ENCODE measurements at places on chromosomes 7 and 10.

GRCh38 chr7:3179456-3179855, 121.6 kb upstream of the SDK1 start:
- DNase-seq: no peak

- DNase-seq: no peak
Observed at GRCh38 chr10:277963-278362, 142.7 kb downstream of the ZMYND11 start.

DNA sequence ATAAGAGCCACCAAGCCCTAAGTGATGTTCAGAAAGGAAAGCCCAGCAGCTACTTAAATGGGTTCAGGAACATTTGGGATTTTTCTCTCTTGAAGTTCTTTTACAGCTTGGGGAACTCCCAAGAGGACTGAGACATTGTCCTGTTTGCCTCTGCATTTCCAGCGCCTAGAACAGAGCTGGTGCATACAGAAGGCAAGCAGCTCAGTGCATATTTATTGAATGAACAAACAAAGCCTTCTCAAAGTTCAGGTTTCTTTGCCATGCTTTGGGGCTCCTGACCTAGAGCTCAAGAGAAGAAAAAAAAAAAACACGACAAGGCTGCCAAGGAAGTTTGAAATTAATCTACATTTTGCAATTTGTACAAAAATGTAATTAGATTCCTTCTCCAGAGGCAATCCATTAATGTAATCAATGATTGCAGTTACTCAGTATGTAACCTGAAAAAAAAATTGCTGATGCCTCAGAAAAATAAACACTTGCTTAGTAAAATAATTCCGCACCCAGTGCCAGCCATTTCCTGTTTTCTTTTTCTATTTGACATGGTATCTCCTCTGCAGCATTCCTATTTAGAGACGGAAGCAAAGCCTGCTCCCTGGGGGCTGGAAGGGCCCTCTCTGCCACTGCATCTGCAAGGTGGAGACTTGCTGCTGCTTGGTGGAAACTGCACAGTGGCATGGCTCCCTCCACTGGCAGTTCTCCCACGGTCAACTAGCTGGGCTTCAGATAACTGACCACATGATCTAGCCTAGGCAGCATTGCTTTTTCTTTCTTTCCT, 157.3 kb downstream of the TMEM178B start:
- no peak for DNase-seq

GRCh38 chr10:59805014-59805413, 51.8 kb upstream of the MRLN start:
- DNase-seq: no peak

DNA sequence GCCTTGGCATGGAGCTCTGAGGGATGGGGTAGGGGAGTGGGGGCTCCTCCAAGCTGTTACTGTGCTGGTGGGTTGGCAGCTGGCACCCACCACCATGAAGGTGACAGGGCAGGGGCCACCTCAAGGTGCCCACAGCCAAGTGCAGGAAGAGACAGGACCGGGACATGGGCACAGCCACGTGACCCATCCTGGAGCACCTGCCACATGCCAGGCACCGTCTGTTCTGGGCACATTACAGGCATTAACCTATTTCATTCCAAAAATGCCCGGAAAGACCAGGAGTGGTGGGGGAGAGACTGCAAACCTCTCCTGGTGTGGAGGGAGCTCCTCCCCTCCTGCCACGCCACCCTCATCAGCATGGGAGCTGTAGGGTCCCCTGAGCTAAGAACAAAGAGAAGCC, 56.7 kb downstream of the CAMK2B start:
- no peak for DNase-seq

DNA sequence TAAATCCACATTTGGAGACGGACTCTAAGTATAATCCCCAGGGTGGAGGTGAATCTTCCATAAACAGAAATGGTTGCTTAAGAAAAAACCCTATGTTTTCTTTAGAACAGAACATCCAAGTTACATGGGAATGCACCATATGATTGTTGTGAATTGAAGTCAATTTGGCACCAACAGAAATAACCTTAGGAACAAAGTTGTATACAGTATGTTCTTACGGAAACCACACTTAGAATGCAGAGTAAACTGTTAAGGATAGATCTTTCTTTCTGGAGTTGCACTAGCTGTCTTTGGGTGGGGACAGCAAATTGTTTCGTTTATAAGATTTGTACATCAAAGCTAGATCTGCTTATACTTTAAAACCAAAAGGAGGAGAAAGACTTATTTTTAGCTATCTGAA, 316.4 kb downstream of the PTEN start:
- no peak for DNase-seq

GRCh38 chr10:109960682-109961081, 37.4 kb upstream of the XPNPEP1 start:
- DNase-seq: no peak

GRCh38 chr7:100413889-100414288, 14.6 kb downstream of the ZCWPW1 start:
- DNase-seq: no peak

DNA sequence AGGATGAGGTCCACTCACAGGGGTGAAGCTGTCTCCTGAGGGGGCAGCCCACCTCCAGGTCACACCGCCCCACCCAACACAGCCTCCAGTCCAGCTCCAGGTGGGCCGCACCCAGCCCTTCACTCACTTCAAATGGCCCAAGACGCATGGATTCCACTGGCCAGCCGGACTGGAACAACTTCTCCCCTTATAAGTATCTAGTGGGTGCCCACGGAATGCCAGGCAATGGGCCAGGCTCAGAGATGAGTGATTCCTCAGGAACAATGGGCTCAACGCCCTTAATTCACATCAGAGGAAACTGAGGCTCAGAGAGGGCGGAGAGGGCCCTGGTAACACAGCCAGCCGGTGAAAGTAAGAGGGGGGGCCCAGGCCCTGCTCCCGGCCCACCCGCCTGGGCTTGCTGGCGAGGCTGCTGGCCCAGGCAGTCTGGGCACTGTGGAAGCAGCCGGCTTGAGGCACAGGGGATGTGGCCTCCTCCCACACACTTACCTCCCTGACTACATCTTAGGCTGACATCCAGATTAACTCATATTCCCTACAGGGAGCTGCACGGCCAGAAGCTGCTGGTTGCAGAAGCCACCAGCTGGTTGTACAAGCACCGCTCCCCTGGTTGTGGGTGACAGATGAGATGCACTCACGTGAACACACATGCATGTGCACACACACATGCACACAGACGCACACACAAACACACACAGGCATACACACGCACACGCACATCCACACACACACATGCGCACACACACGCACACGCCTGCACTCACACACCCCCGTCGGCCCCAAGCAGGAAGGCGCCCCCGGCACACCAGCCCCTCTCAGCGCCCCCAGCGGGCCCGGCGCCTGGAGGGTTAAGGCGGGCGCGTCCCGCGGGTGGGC, 1.0 kb upstream of the FAM20C start:
- no peak for DNase-seq

DNA sequence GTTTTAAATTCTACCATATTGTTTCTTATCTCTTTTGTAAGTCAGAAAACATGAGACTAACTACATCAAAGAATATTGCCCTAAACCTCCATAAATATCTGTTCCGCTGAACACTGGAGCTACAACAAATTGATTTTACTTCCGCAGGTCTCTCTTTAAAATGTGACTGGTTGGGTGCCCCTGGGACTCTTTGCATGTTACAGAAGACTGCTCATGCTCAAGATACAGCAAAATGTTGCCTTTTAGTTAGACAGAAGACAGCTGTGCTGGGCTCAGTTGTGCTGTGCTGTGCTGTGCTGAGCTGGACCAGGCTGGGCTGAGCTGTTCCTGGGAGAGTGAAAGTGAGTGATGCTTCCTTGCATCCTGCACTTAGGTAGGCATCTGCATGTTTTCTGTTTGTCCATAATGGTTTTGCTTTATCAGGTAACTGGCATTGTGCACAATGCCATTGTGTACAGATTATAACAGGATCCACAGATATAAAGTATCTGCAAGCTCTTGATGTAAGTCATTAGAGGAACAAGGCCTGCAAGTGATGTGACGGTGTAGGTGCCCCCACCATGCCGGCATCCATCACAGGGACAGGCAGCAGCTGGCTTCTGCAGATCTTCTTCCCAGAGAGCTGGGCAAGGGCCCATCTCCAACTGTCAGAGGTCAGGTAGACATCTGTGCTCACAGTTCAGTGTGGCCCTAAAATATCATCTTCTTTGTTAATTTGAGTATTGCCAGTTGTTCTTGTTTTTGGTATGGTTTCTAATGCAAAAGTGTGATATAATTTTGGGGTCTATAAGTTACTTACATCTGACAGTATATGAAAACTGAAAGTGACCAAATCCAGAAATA, 972.5 kb upstream of the CELF2 start:
- no peak for DNase-seq

GRCh38 chr7:18459484-18460245, 35.9 kb upstream of the HDAC9 start:
- DNase-seq: no peak

DNA sequence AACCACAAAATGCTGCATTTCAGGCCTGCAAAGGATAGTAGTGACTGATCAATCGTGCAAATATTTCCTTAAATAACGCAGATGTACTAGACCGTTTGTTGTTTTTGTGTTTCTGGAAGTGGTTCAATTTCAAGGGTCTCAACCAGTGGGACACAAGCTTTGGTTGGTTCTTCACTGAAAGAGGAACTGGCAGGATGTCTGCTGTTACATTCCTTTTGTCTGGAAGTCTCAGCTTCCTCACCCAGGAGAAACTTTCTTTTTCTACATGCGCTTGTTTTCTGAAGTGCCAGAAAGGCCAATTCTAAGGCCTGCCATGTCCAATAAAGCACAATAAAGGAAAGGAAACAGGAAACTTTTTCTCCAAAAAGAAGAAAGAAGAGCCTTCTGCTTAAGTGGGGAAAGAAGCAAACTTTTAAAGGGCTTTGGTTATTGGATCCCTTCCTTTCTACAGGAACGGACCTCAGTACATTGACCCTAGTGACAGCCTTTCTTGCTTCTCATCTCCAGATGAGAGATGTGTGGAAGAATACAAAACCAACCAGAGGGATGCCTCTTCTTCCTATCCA, 4.1 kb downstream of the DKK1 start:
- DNase-seq: no peak

GRCh38 chr10:82827901-82828300, 952.9 kb downstream of the NRG3 start:
- DNase-seq: no peak

GRCh38 chr10:102402512-102402896, 7.0 kb downstream of the NFKB2 start:
- DNase-seq: no peak

- DNase-seq: no peak
Observed at GRCh38 chr10:110219884-110220283, 12.5 kb downstream of the MXI1 start.

DNA sequence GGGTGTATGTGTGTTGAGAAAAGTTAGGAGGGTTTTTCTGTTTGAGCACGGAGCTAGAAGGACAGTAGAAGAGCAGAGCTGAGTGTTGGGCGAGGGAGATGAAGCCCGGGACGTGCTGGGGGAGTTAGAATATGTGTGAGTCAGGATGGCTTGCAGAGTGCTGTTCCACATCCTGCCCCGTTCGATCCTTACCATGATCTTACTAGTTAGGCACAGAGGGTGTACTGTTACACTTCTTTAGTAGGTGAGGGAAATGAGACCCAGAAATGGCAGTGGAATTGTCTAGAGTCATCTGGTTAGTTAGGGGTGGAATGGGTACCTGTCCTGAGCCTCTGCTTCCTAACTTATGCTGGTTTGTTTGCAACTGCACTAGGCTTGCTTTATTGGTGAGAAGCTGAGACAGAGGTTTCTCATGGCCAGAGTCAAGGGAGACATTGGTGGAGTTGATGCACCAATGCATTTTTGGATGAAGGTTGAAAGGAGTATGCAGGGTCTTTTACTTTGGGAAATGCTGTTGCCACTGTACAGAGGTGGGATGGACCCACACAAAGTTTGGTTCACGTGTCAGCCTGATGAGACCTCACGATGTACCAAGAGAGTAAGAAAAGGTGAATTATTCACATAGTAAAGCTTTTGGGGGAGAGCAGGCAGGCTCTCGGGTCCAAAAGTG, 42.4 kb downstream of the CCNY start:
- no peak for DNase-seq

- DNase-seq: no peak
Observed at GRCh38 chr10:64519831-64520230, 998.6 kb downstream of the REEP3 start.

- DNase-seq: no peak
Observed at GRCh38 chr10:97726636-97727178, 10.2 kb upstream of the ZFYVE27 start.

GRCh38 chr7:114789161-114789560, 132.7 kb upstream of the MDFIC start:
- no peak for DNase-seq

DNA sequence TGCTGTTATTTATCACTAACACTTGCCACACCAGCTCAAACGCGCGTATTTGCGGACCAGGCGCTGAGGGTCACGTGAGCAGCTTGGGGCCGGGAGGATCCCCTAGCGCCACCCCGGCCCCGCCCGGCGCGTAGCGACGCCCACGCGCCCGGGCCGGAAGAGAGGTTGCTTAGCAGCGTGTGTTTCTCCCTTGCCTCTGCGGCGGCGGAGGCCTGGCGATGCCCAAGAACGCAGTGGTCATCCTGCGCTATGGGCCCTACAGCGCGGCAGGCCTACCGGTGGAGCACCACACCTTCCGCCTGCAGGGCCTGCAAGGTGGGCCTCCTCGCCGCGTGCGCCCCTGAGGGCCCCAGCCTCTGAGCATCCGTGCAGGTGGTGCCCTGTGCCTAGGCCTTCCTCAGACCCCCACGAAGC, at the start of gene C10orf53:
TSS of gene C10orf53 (plus strand) at position 172 of the 414 bp plus-strand sequence. CDS start at position 219, 47 bp downstream.
- no peak for DNase-seq
